ENCODE measurements at places on chromosomes 5 and 9. TPM values are rescaled to one million over a fixed set of nuclear protein-coding genes. Genes with fewer than 3 reads are reported as not detected.

GRCh38 chr5:124841829-124842712 lies 95.6 kb upstream of the ZNF608 start:
- no peak for DNase-seq

BASP1 gene
- 27.0 TPM for polyA plus RNA-seq

- DNase-seq = no peak
Observed at GRCh38 chr9:14327036-14327435, 13.1 kb upstream of the NFIB start.

DNA sequence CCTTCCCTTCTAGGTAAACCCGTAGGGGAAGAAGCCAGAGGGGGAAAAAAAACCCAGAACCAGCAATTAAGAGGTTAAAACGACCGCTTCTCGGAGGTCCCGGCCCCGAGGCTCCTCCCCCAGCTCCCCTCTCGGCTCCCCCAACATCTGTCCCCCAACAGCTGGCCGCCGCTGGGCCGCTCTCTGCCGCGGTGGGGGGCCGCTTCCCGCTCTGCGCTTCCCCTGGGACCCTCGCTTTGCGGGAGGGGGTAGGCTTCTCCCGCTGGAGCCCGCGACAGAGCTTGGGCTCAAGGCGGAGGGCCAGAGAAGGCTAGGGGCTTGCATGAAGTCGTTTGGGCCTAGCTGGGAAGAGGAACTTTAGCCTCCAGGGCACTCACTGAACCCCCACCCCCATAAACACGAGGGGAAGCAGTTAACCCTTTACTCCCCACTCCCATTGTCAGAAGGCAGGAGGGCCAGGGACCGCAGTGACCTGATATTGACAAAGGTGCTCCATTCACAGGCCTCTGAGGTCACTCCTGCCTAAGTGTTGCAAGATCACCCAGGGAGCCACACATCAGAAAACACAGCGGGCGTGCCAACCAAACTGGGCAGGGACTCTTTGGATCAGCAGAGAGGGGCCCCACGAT lies 7.5 kb downstream of the LHX6 start:
- no peak for DNase-seq

GRCh38 chr5:179413711-179414458 lies 68.6 kb upstream of the ADAMTS2 start:
- no peak for DNase-seq

GRCh38 chr5:669111-669841 lies 23.9 kb downstream of the TPPP start:
- DNase-seq = no peak

DNA sequence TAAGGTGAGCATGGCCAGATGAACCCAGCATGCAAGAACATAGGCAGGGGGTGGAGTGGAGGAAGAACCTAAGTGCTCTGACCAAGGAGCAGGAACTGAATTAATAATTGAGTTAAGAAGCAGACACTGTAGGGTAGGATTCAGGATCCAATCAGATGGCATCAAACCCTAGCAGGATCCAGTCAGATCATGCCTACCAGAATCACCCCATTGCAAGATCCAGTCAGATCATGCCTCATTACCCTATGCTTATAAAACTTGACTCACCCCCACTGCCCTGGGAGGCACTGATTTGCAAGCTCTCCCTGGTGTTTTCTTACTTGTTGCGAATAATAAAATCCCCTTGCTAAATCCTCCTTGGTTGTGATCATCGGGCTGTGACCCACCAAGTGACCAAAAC lies 19.7 kb downstream of the TUSC1 start:
- no peak for DNase-seq

HK3 gene
- 0.82 TPM for polyA plus RNA-seq

ARID3C gene
- not detected for polyA plus RNA-seq

LHX3 gene
- not detected for polyA plus RNA-seq
